ENCODE measurements at places on chromosomes 6 and 20. TPM values are rescaled to one million over a fixed set of nuclear protein-coding genes. Genes with fewer than 3 reads are reported as not detected.

The ADAM33 gene
- total RNA-seq = not detected

The FOXQ1 gene
- not detected for total RNA-seq

The FAM209A gene
- 0.99 TPM for total RNA-seq

The TP53TG5 gene
- total RNA-seq = 0.55 TPM

The ADGRG6 gene
- 0.12 TPM for total RNA-seq

The OGFRL1 gene
- total RNA-seq = 3.8 TPM

The LAMA4 gene
- total RNA-seq = not detected

The SEMG1 gene
- total RNA-seq = not detected

The CLPSL2 gene
- total RNA-seq = not detected

The TBC1D32 gene
- total RNA-seq = 4.6 TPM

The ZBTB12 gene
- 2.0 TPM for total RNA-seq

The SLC17A1 gene
- not detected for total RNA-seq

The SPDEF gene
- 0.33 TPM for total RNA-seq
